ENCODE measurements at places on chromosomes 7 and 10. TPM values are rescaled to one million over a fixed set of nuclear protein-coding genes. Genes with fewer than 3 reads are reported as not detected.

- no peak for DNase-seq
Measured at GRCh38 chr10:15335508-15335907, 35.6 kb downstream of the FAM171A1 start.

DNA sequence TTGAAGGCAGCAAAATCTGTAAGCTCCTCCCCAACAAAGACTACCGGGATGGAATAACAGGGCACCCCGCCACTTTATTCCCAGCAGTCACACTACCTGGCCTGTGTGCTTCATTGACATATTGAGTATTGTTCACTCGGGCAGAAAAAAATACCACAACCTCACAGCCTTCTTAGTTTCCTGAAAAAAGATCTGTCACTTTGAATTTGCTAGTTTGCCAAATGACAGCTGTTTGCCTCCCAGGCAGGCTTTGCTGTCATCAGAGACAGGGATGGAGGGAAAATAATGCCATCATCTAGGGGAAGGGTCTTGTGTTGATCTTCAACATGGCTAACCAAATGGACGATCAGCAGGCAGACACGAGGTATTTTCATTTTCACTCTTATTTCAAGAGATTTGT lies 26.9 kb downstream of the BMPER start:
- DNase-seq = no peak

Gene EPDR1
- 220 TPM for total RNA-seq

Gene FFAR4
- not detected for total RNA-seq

Gene IRF5
- 1.2 TPM for total RNA-seq

Gene TLL2
- total RNA-seq = 6.5 TPM

Gene COL28A1
- 8.1 TPM for total RNA-seq

Gene PPP1R3A
- 194 TPM for total RNA-seq
